Amygdala (tissue), 56 donors: ENCODE measurements at places on chromosomes 12 and 14.

DNA sequence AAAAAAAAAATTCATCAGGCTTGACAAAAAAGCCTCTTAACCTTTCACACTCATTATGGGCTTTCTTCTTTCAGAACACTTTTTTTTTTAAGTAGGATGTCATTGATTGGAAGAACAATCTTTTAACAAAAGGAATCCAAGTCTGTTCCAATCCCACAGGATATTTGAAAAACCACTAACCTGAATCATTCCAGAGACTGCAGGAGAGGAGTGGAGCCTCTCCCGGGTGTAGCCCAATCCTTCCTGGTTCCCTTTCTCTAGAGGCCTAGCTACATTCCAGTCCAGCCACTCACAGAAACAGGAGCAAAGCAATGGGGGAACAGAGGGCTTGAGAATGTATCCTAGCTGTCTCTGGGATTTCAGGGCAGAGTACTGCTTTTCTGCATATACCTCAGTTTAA is 4.3 kb downstream of the MFAP5 start:
- no peak for DNase-seq

DNA sequence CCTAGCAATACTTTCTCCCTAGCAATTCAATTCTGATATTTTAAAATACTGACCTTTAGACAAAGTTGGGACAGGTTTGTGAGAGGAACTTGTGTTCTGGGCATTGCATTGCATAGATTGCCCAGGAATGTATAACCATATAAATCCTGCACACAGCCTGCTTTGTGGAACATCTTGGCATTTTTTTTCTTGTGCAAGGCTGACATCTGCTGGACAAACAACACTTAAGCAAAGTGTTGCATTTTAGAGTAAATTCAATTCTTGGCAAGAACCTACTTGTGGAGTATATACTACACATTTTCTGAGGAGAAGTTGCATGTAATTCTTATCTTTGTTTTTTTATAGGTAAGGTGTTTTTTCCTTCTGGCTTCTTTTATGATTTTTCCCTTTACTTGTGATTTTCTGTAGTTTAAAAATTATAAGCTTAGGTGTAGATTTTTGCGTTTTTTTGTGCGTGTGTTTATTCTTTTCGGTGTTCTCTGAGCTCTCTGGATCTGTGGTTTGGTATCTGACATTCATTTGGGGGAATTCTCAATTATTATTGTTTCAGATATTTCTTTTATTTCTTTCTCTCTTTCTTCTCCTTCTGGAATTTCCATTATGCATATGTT is 26.4 kb downstream of the TESPA1 start:
- DNase-seq, result peak; percentile 15

DNA sequence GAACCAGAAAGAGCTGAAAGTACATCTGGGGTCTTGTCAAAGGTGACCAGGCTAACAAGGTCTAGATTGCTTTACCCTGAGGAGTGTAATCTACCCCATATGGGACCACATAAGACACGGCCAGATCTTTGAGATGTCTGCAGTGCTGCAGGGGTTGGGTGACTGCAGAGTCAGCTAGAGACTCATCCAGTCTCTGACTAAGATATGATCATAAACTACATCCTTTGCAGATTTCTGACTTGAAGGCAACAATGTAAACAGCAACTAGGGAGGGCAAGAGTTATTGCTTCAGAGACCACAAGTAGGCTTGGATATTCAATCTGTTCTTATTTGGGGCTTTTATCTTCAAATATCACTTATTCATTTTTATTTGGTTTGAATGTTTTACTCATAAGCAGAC is 1080.5 kb upstream of the FOXG1 start:
- DNase-seq, result no peak

DNA sequence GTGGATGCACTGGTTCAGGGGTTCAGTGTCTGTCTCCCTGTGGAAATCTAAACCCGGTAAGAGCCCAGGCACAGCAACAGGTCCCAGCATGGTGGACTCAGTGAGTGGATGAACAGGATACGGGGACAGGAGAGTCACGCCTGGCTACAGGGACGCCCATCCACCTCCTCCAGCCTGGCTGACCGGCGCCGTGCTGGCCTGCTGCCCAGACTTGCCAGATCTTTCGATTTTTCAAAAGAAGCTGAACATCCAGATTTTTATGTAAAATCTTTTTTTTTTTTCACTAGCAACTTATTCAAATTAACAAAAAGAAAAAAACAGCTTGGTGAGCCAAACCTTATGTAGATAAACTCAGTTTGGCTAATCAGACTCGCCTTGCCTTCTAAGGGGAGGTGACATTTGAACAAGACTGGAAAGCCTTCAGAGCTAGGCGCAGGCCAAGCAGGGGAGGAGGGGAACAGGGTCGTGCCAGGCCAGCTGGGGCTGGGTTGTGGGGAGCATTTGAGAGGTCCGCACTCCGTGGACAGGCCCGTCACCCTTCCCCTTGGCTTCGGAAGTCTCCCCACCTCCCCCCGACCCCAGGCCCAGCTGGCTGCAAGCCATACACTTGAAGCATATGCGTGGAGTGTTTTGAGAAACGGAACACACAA is 87.8 kb upstream of the NCOR2 start:
- peak; percentile 74 for DNase-seq

DNA sequence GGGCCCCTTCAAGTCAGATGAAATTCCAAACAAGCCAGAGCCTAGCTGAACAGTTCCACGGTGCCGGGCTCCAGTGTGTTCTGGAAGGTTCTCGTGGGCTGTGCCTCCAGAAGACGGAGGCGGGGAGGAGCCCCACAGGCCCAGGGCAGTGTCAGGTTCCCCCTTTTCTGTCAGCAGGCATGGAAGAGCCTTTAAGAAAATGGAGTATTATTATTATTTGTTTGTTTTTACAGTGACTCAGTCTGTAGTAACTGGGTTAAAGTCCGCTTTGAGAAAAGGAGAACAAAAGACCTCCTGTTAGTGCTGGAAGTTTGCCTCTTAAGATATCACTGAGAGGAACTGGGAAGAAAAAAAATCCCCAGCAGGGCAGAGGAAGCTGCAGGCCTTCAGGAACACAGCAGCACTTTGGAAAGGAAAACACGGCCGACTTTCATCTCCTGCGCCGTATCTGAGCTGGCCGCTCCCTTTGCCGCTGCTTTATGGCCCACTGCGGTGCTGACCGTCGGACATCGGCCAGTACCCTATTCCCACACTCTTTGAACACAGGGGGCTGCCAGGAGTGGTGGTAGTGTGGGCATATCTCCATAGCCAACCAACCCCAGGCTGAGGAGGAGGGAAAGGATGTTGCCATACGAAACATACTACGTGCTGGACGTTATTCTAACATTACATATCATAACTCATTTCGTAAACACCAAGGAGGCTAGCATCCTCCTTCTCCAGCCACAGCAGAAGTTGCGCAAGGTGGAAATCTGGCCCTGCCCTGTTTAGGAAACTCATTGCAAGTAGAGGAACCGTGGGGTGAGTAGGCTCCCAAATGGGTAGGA is 194.0 kb downstream of the ZFP36L1 start:
- no peak for DNase-seq

DNA sequence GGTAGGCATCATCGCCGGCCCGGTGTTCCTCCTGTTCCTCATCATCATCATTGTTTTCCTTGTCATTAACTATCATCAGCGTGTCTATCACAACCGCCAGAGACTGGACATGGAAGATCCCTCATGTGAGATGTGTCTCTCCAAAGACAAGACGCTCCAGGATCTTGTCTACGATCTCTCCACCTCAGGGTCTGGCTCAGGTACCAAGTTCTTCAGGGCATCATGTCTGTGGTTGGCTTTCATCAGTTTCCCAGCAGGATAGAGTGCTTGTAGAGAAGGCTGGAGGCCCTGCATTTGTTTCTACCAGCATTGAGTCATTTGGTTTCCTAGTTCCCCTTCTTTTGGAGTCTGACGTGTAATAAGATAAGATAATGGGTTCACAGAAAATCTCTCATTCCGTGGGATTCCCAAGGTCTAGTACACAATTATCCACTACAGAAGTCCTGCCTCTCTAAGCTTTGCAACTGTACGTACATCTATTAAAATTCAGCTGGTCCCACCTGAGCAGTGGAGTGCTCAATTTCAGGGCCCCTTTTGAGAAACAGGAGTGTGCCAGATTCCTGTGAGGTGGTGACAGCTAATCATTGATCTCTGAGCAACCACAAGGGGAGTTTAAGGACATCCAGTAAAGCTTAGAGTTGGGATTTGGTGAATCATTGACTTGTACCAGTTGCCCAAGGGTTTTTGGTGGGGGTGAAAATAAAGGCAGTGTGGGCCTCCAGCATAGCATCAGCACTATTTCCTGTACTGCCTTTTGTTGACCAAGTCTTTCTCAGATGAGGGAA is 25.1 kb downstream of the ACVR1B start:
- no peak for DNase-seq

DNA sequence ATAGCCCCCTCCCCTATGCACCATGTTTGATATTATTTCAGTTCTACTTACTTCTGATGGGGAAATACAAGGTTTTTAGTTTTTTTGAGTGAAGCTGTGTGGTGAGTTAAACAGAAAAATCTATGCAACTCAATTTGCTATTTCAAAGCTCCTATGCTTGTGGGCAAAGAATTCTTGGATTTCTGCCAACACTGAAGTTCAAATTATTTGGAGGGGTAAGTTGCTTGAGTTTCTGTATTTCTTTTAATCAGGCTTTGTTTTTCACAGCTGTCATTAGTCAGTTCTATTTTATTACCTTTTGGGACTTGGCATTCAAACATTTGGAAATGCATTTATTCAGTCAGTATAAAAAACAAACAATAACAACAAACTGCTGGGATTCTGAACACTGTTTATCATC is 407.5 kb upstream of the MGAT4C start:
- no peak for DNase-seq

GRCh38 chr14:92542766-92543554 is 29.4 kb downstream of the RIN3 start:
- no peak for DNase-seq

- no peak for DNase-seq
These were observed 836 bp downstream of the AAAS start for GRCh38 chr12:53320352-53321195.

GRCh38 chr14:99459481-99460100 is 21.1 kb downstream of the SETD3 start:
- no peak for DNase-seq

DNA sequence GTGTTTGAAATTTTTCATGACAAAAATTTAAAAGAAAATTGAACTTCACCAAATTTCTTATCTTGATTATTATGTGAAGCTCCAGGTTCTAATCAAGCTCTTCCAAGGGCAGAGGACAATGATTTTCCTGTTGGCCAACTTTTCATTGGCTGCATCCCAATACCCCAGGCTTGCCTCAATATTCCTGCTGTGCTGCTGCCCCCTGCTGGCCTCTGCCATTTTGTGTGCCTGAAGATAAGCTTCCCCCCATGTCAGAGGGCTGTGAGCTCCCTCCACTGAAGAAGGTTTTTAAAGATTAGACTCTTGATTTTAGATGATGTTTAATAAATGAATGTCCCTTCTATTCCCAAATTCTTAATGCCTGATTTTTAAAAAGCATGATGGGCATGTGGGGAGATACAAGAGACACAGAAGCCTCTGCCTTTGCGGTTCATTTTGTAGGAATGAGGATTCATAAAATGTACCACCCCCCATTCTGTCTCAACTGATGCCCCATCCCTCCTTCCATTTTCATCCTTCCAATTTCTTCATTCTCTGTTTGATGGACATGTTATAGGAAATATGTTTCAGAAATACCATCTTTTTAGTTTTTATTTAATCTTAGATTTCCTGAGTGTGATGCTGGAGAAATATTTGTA is 76.7 kb upstream of the RGS6 start:
- no peak for DNase-seq

- DNase-seq, result no peak
These were observed 117.3 kb downstream of the LLPH start for GRCh38 chr12:66013224-66013623.

DNA sequence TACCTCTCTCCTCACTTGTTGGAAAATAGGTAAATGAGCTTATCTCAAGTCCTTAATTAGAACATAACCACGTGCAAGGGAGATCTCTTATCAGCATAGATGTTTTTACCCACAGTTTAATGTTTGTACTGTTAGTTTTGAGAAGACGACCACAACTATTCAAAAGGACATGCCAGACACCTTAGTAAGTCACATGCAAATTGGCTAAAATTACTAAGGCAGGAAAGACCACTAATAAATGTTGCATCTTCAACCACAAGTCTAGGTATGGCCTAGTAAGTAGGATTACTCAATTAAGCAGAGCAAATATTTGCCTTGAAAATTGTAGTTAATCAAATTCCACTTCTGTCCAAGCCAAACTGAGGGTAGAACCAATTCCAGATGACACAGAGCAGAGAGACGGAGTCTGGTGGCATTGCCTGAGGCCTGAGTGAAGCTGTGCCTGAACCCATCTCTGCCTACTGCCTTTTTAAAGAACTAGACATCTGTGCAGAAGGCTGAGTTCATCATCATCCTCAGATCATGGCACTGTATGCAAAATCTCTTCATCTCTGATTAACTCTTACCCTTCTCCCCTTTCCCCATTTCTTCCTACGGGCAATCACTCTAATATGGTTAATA is 29.7 kb upstream of the CHST11 start:
- no peak for DNase-seq

- no peak for DNase-seq
These were observed 15.7 kb downstream of the ACTR6 start for GRCh38 chr12:100216337-100216736.
